ENCODE measurements at places on chromosomes 3 and 15. TPM values are rescaled to one million over a fixed set of nuclear protein-coding genes. Genes with fewer than 3 reads are reported as not detected.

PCYT1A gene
- total RNA-seq, result 54.7 TPM

MUSTN1 gene
- total RNA-seq, result not detected

GPR176 gene
- total RNA-seq, result 0.34 TPM

FGD5 gene
- total RNA-seq, result not detected

GOLGA8O gene
- total RNA-seq, result 3.3 TPM

UCN2 gene
- total RNA-seq, result not detected

SLC30A4 gene
- total RNA-seq, result 2.1 TPM

GCNT3 gene
- total RNA-seq, result not detected

- peak overlapping the region; percentile 95 for H3K27ac ChIP-seq
- peak overlapping the region; percentile 96 for H3K4me3 ChIP-seq
- H3K27me3 ChIP-seq, result no peaks in the 10 kb centered on the region
Observed at GRCh38 chr3:40308725-40309417, 636 bp upstream of the EIF1B start.

DNA sequence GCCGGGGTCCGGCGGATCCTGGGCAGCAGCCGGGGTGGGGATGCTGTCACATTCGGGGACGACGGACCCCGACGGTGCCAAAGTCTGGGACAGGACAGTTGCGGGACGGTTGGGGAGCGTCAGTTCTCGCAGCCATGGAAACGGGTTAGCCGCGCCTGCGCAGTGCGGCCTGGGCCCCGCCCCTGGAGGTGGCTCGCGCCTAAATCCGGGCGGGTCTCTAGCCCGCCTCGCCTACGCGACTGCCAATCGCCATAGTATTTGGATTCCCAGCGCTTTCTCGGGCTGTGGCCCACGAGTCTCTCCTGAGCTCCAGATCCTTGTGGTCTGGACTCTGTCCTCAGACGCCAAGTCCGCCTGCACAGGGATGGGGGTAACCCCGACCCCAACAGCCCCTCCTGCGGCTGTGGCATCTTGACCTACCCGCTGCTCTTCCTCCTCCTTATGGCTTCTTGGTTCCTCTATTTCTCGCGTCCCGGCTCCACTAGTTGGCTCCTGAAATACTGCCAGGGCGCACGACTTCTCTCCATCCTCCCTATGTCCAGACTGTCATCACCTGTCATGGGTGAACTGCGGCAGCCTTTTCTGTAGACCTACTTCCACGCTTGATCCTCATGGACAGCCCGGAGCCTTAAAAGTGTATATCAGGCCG, at the start of gene ZMYND10:
Gene ZMYND10, minus strand, starts transcription at position 147 of the 649 bp plus-strand sequence. CDS start 153 bp downstream, outside the sequence.
- no peaks in the 10 kb centered on the region for H3K27me3 ChIP-seq
- peaks cover 51% of the 10 kb centered on the region for H3K4me1 ChIP-seq
- DNase-seq, result peak; percentile 78
- no peak within 1 kb of the TSS for H3K27ac ChIP-seq
- peaks cover 17% of the 10 kb centered on the region for H3K36me3 ChIP-seq
- H3K4me3 ChIP-seq, result peak within 1 kb of the TSS; percentile 55

- H3K27me3 ChIP-seq, result peaks cover 10% of the 10 kb centered on the region
- H3K4me3 ChIP-seq, result no peak overlapping the region
- H3K36me3 ChIP-seq, result no peaks in the 10 kb centered on the region
- peaks cover 25% of the 10 kb centered on the region for H3K4me1 ChIP-seq
- no peak overlapping the region for H3K27ac ChIP-seq
- no peak for DNase-seq
Observed at GRCh38 chr15:38708672-38709180, 144.1 kb upstream of the RASGRP1 start.

DNA sequence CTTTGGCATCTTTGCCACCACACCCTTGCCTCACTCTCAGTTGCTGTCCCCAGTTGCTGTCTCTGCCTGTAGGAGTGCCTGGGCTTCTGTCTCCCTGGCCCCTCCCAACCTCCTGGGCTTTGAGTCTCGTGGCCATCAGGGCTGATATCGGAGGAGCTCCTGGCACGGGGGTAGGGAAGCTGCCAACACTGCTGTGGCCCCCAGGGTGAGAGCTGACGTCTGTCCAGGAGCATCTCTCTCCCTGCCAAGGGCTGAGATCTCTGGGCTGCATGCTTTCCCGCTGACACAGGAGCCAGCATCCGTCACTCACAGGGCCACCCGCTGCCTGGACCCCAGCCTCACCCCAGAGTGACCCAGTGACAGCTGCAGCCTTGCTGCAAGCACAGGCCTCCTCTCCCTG, 47.4 kb downstream of the EXOG start:
- H3K27ac ChIP-seq, result no peak overlapping the region
- H3K36me3 ChIP-seq, result no peaks in the 10 kb centered on the region
- peaks cover 8% of the 10 kb centered on the region for H3K27me3 ChIP-seq
- no peak for DNase-seq
- H3K4me1 ChIP-seq, result no peaks in the 10 kb centered on the region

GRCh38 chr3:158260392-158260791, 150.5 kb downstream of the RSRC1 start:
- no peak for DNase-seq
- no peak overlapping the region for H3K27ac ChIP-seq

- H3K27ac ChIP-seq, result no peak overlapping the region
- H3K27me3 ChIP-seq, result no peaks in the 10 kb centered on the region
- peaks cover 65% of the 10 kb centered on the region for H3K36me3 ChIP-seq
- no peak for DNase-seq
- no peak overlapping the region for H3K4me3 ChIP-seq
Observed at GRCh38 chr3:15325228-15325627, 7.2 kb downstream of the SH3BP5 start.

GRCh38 chr3:61173676-61174075, 77.6 kb downstream of the FHIT start:
- no peaks in the 10 kb centered on the region for H3K27me3 ChIP-seq
- no peak overlapping the region for H3K27ac ChIP-seq
- no peaks in the 10 kb centered on the region for H3K36me3 ChIP-seq
- no peaks in the 10 kb centered on the region for H3K4me1 ChIP-seq

Data from activated T-helper 1 cell treated with anti-CD3 and anti-CD28 coated beads, Interleukin-12 subunit alpha, Interleukin-12 subunit beta, Interleukin-2, Interleukin-4 antibody, amounts not matched to agents 30 ng/mL and 10 ng/mL and 1 ng/mL, durations not matched to agents 14 hours and 24 hours and 36 hours (primary cell).